ENCODE measurements at places on chromosomes 6 and 20.

DNA sequence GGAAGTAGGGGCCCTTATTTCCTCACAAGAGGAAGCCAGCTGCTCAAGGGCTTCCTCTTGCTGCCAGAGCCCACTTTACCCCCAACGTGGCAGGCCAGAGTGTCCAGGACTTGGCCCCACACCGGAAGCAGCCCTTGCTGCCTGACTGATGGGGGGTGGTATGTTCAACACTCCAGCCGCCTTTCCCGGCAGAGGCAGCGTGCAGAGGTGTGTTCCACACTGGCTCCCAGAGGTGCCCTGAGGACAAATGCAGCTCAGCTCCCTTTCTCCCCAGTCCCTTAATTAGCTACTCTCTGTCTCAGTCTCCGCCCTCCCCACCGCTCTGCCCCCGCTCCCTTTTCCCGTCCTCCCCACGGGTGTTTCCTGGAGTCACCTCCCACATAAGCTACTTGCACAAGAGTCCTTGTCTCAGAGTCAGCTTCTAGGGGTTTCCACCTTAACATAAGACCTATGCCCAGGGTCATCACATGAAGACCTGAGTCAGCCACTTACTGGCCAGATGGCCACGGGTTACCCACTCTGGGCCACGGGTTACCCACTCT lies 61.7 kb upstream of the SHLD1 start:
- DNase-seq = no peak

GRCh38 chr6:123928529-123928928 lies 124.9 kb downstream of the NKAIN2 start:
- no peak for DNase-seq

DNA sequence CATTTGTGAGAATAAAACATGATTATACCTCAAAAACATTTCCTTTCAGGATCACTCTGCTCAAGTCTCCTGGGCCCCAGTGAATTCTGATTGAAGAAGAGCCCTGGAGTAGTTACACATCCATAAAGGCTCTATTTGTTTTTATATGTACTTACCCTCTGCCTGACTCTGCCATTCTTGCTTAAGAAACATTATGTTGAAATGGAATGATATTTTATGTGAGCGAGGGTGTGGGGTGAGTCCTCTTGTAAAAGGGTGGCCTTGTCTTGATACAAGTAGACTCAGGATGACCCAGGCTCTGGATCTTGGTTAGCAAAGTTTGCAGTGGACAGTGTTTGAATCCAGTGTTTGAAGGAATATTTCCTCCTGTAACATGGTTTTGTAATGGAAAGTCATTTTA lies 215.4 kb upstream of the PREP start:
- no peak for DNase-seq

- DNase-seq = no peak
These were observed 4.2 kb upstream of the GPR31 start for GRCh38 chr6:167161851-167162467.

- peak; percentile 15 for DNase-seq
These were observed 3.0 kb downstream of the FLRT3 start for GRCh38 chr20:14334306-14334930.
